ENCODE measurements at places on chromosomes 5 and 9. TPM values are rescaled to one million over a fixed set of nuclear protein-coding genes. Genes with fewer than 3 reads are reported as not detected.

The CD74 gene
- not detected for total RNA-seq

The NEUROG1 gene
- not detected for total RNA-seq

The NUTM2G gene
- 0.15 TPM for total RNA-seq

GRCh38 chr9:101047848-101048397 lies 19.4 kb downstream of the PLPPR1 start:
- H3K4me1 ChIP-seq = peaks cover 4% of the 10 kb centered on the region
- H3K36me3 ChIP-seq = no peaks in the 10 kb centered on the region
- H3K27me3 ChIP-seq = peaks cover 6% of the 10 kb centered on the region
- no peak for DNase-seq
- H3K4me3 ChIP-seq = no peak overlapping the region

DNA sequence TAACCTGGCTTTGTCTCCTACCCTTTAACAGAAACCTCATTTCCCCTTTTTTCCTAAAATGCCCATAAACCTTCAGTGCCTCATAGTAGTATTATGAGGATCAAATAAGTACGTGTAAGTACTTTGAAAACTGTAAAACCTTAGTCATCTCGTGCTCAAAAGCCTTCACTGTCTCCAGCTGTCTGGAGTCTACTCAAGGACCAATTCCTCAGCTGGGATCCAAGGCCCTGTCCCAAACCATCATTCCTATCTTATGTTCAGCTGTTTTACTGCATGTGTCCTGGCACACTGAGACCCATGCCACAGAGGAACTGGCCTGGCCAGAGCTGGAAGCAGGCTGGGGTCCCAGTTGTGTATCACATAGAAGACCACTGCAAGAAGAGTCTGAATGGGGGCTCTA lies 15.9 kb downstream of the ADAMTSL1 start:
- peaks cover 25% of the 10 kb centered on the region for H3K4me1 ChIP-seq
- no peaks in the 10 kb centered on the region for H3K36me3 ChIP-seq

GRCh38 chr5:100175346-100175745 lies 359.8 kb upstream of the FAM174A start:
- no peak overlapping the region for H3K27ac ChIP-seq
- DNase-seq = no peak
- no peaks in the 10 kb centered on the region for H3K27me3 ChIP-seq
- H3K36me3 ChIP-seq = no peaks in the 10 kb centered on the region
- no peak overlapping the region for H3K4me3 ChIP-seq

Data from chondrocyte (in vitro differentiated cells).